ENCODE measurements at places on chromosomes 1 and 21.

GRCh38 chr1:98058676-98059075, 137.8 kb upstream of the DPYD start:
- DNase-seq = no peak

DNA sequence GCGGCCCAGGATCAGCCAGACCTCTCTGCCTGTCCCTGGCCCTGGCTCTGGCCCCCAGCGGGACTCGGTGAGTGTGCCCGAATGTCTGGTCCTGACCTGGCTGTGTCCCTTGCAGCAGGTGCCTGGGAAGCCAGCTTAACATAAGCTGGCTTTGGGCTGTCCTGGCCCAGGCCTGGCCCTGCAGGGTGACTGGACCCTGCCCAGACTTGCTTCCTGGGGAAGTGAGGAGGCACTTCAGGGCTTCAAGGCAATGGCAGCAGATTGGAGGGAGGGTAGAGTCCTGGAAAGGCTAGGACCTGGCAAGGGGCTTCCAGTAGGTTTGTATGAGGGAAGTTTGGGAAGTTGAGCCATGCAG, 16.4 kb downstream of the RPS6KA1 start:
- no peak for DNase-seq

DNA sequence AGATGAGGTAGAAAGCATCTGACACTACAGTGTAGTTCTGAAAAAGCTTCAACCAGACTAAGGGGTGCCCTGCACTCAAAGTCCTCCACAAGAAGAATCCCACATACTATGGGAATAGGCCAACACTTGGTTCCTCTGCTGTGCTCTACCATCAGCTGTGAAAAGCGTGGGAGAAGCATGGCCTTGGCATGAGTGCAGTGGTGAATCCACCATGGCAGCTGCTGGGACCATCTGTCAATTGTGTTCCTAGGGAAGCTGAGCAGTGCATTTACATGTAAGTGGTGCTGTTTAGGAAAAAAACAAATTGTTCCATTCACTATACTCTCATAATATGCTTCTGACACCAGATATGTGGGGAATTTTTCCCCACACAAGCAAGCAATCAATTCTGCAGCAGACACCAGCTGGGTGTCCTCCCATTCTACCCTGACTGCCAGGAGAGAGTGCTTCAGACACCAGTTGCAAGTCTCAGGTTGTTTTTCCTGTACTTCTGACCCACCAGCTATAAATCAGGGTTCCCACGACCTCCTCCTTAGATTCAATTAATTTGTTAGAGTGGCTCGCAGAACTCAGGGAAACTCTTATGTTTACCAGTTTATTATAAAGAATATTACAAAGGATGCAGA, 230.8 kb upstream of the CHRM3 start:
- DNase-seq = peak; percentile 30

- peak; percentile 91 for DNase-seq
Observed at GRCh38 chr1:111754984-111755330, 744 bp upstream of the DDX20 start.

- DNase-seq = no peak
Observed at GRCh38 chr1:243642936-243643335, 207.1 kb downstream of the AKT3 start.

- no peak for DNase-seq
Observed at GRCh38 chr1:77056525-77056924, 162.7 kb downstream of the PIGK start.

DNA sequence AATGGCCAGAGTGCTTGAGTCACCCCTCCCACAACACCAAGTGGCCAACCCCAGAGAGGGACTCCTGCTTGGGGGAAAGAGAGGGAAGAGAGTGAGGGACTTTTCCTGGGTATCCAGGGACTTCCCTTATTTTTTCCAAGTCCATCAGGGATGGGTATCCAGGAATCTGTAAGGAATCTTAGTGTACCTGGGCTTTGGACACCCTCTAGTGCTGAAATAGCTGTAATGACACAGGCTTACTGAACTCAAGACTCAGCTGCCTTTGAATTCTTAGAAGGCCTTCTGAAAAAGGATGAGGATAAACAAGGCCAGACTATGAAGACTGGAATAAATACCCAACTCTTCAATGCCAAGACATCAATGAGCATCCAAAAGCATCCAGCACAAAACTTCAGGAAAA, 12.0 kb downstream of the TSHB start:
- DNase-seq = no peak

GRCh38 chr1:61220536-61220935, 138.2 kb downstream of the NFIA start:
- no peak for DNase-seq

- DNase-seq = no peak
Observed at GRCh38 chr1:51607681-51608095, 9.2 kb upstream of the OSBPL9 start.

- DNase-seq = no peak
Observed at GRCh38 chr1:117235863-117236465, 25.2 kb upstream of the VTCN1 start.

DNA sequence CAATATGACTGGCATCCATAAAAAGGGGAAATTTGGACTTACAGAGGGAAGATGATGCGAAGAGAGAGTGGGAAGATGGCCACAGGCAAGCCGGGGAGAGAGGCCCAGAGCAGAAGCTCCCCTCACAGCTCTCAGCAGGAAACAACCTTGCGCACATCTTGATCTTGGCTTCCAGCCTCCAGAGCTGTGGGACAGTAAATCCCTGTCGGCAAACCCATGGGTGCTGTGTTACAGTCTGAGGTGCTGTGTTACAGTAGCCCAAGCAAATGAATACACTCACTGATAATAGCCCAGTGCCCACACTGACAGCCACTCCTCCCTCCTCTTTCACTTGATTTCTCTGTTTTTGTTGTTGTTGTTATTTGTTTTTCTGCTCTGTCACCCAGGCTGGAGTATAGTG, 22.4 kb downstream of the CDCA8 start:
- no peak for DNase-seq

DNA sequence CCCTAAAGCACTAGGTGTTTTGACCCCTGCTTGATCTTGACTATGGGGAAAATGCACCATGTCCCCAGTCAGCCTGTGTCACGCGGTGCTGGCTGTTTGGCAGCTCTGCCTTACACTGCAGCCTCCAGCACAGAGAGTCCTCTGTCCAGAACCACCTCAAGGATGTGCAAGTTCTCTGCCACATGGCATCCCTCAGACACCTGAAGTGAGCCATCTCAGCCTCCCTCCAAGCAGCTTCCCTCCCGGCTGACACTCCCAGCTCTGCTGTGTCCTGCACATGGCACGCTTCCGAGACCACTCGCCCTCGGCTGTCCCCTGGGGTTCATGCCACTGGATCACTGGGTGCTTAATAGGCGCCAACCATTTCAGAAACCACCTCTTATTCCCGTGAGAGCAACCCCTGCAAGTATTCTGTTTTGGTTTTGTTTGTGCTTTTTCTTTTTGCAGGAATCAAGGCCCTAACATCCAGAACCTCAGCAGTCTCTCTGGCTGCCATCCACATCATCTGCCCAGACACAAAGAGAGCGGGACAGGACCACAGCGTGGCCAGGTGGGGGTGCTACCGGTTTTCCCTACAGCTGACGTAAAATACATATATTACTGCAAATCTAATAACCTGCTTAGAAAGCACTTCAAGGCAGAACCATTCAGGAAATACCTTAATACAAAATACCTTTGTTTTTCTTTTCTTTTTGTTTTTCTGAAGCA, 45.7 kb downstream of the CAPZB start:
- no peak for DNase-seq

- DNase-seq = no peak
Observed at GRCh38 chr1:205578780-205579571, 52.8 kb downstream of the ELK4 start.

DNA sequence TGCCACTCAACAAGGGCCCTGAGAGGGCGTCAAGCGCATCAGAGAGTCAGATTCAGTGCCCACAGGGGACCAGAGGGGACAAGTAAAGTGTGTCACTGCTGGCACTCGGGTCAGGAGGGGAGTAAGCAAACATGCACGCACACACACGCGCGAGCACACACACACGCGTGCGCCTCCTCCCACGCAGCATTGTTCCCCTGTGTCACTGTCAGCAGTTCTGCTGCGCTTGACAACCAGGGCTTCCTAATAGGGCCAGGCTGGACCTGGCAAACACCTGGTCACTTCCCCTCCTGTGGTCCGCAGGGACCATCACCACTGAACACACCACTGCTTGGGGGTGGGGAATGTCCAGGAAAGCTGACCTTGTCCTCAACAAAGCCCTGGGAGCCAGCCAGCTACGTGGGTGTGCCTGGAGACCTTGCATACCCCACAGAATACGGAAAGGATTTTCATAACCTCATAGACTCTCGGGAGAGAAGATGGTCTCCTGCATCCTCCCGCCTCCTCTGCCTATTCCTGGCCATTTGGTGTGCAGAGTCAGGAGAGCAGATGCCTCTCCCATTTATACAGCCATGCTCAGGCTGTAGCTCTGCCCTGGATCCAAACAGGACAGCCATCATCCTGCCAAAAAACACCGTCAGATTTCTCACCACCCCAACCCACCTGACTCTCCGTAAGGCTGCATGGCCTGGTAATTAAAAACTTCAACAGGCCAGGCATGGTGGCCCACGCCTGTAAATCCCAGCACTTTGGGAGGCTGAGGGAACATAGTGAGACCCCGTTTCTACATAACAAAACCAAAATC, 73.2 kb downstream of the SSBP3 start:
- no peak for DNase-seq

GRCh38 chr1:47686731-47687630, 249.1 kb downstream of the FOXD2 start:
- no peak for DNase-seq

DNA sequence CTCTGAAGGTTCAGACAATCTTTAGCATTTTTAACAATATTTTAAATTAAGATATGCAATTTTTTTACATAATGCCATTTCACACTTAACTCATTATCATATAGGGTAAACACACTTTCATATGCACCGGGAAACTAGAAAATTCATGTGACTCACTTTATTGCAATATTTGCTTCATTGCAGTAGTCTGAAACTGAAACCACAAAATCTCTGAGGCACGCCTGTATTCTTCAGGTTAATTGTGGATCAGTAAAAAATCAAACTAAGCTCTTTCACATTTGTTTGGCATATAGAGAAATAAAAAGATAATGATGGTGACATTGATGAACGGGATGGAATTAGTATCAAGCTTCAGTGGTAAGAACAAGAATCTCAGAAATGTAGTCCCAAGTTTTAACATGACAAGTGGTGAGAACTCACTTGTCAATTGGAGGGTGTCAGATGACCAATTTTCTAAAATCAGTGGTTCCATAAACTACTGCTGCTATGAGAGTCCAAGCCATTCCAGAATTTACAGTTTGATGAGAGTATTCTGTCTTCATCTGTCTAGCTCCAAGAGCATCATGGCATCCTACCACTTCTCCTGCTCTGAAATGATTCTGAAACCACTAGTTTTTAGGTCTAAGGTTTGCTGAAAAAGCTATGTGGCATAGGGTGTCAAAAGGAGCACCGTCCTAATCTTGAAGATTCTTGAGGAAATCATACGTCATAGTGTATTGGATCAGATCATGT, 281.0 kb downstream of the PTPRC start:
- no peak for DNase-seq

DNA sequence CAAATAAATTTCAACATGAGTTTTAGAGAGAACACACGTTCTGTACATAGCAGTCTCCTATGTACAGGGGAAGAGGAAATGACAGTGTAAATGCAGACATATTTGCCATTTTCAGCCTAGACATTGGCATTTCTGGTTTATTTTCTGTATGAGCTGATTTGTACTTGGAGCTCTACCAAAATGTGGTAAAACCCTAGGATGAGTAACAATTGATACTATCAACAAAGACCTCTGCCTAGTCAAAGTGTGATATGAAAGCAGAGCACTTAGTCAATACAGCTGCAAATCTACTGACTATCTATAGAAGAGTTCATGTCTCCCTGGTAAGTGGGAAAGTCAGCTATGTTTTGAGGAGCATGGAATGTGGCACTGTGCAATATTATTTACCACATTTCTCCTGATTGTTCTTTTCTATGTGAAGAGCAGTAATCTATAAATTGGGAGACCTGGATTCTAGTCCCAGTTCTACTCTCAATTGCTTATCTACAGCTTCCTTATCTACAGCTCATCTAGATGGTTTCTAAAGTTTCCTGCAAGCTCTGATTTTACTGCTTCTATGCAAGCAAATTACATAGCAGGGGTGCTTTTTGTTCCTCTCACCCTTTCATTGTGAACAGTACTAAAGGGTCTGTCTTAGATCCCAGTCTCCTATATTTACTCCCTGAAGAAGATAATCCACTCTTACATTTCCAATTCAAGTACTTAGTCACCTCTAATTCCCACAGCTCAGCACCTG, 334.2 kb downstream of the NTNG1 start:
- DNase-seq = no peak

DNA sequence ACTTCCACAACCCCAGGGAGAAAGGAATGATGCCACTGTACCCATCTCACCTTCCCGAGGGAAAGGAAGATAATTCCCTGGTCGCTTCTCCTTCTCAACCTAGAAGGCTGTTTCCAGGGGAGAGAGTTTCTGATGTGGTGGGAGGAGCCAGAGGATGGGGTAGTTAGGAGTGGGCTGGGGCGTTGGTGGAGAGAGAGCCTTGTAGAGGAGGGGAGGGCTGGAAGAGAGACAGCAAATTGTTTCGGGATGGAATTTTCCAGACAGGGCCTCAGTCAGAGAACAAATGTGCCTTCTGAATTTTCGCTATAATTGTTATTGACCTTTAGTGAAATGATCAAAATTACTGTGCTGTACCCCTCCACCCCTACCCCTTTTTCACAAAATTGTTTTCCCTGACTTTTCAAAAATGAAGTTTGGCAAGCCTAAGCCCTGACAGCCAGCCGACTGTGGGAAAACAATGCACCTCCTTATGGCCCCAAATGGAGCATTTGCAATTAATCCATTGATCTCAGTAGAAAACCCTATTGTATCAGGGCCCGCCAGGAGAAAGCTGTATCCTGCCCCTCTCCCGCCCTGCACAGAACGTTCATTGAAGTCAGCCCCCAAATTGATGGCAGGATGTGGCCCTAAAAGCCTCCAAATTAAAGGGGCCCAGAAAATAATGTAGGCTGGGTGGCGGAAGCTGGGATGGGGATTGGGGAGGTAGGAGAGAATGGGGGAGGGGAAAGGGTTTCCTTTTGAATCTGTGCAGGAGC, 69.1 kb upstream of the JUN start:
- no peak for DNase-seq

DNA sequence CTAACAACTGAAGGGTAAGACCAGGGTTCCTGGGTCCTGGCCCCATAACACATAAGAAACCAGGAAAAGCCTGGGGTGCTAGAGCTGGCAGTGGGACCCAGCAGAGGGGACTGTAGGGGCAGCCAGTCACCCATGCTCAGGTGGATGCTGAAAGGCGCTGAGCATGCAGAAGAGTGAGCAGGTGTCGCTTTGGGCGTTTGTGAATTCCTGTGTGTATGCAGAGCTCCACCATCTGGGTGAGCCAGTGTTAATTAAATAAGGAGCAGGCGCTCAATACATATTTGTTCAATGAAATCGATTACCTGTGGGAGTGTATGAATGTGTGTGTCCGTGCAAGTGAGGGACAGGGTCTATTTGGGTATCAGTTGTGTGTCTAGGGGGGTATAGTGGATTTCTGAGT, 499 bp downstream of the C1QA start:
- DNase-seq = no peak

DNA sequence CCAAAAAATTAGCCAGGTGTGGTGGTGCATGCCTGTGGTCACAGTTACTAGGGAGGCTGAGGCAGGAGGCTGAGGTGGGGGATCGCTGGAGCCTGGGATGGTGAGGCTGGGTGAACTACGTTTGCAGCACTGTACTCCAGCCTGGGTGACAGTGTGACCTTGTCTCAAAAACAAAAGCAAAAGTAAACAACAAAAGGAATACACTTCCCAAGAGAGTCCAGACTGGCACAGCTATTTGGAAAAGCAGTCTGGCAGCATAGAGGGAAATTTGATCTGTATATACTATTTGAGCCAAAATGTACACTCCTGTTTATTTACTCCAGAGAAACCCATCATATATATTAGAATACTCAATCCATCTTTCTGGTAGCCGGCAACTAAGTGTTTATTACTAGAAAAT, 107.0 kb upstream of the HMCN1 start:
- peak; percentile 13 for DNase-seq
